ENCODE measurements at places on chromosomes 4 and X.

DNA sequence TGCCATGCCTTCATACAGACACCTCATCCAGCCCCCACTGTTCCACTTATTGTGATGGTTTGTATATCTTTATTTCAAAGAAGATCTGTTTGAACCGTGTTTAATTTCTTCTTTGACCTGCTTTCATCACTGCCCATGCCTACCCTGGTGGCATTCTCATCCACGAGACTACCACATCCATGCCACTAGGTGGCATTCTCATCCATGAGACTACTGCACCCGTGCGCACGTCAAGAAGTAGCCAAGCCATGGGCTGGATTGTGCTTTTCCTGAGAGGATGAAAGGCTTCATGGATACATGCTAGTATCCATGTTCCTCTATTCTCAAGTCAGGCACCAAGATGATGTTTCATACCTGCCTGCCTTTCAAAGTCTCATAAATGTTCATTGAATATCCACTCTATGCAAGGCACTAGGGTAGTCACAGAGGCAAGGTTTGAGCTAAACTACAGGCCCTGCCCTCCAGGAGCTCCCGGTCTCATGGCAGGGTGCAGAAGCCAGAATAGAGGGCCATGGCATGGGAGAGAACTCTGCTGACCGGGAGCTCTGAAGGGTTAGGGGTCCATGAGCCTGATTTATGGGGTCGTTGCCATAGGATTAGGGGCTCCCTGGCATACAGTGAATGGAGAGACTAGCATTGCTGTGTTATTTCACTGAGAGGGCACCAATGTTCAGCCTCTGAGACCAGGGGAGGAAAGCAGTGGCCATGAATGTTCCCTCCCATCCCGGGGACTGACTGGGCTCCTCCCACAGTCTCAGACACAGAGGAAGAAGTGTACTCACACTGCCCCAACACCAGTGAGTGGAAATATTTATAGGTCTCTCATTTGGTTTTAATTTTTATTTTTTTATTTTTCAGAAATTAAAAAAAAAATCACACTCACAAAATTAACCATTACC lies 24.8 kb upstream of the EOLA2 start:
- peak; percentile 53 for DNase-seq

- no peak for DNase-seq
These were observed 16.0 kb downstream of the HTR2C start for GRCh38 chrX:114599911-114600310.

GRCh38 chr4:23747281-23747735 lies 142.5 kb downstream of the PPARGC1A start:
- DNase-seq = no peak

GRCh38 chr4:17558941-17559708 lies 17.9 kb upstream of the LAP3 start:
- no peak for DNase-seq

DNA sequence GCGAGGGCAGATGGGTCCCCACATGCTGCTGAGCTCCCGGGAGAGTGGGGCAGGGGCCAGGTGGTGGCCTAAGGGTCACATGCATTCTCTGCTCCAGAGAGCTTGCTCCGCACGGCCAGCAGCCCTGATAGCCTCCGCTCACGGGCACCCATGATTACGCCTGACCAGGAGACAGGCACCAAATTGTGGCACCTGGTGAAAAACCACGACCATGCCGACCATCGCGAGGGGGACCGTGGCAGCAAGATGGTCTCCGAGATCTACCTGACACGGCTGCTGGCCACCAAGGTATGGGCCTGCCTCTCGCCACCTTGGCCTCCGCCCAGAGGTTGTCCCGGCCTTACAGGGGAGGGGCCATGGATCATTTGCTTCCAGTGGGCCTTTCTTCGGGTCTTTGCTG lies 9.2 kb downstream of the LAGE3 start:
- DNase-seq = no peak

- no peak for DNase-seq
These were observed 11.8 kb downstream of the HDAC6 start for GRCh38 chrX:48813644-48814043.

- DNase-seq = no peak
These were observed 34.2 kb downstream of the FAM193A start for GRCh38 chr4:2570551-2571222.

- no peak for DNase-seq
These were observed 10.9 kb downstream of the MCTS1 start for GRCh38 chrX:120614816-120615215.

- no peak for DNase-seq
These were observed 118.7 kb downstream of the ZIC3 start for GRCh38 chrX:137684591-137684990.
